Uterus (tissue), 4 donors: ENCODE measurements at places on chromosomes 1 and 21.

DNA sequence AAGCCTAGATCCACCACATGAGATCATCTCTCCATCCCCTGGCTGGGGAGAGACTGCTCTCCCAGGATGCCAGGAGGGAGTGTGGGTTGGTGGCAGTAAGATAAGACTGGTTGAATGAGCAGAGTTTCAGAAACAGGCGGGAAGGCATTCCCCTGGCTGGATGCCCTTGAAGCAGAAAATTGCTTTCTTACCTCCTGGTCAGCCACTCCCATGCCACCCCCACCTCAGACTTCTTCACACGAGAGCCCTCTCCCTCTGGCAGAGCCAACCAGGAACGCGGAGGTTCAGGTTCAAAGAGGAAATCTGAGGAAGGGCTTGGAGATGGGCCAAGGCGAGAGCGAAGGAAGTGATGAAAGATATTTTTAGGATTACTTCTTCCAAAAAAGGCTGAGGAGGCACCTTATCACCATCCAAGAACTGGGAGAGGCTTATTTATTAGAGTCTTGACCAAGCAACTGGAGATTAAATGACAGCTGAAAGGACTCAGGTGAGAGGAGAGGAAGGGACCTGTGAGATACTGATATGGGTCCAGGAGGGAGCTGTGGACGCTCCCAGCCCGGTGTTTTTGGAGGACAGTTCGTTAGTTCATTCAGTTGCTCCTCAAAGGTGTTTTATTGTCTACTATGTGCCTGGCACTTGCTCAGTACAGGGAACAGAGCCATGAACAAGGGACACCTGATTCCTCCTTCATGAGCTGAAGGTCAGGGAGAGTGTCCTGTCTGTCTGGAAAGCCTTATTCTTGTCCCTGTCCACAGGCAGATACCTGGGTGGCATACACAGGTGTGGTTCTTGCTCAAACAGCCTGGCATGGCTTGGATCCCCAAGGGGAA lies 18.9 kb upstream of the SLC26A9 start:
- DNase-seq = no peak

DNA sequence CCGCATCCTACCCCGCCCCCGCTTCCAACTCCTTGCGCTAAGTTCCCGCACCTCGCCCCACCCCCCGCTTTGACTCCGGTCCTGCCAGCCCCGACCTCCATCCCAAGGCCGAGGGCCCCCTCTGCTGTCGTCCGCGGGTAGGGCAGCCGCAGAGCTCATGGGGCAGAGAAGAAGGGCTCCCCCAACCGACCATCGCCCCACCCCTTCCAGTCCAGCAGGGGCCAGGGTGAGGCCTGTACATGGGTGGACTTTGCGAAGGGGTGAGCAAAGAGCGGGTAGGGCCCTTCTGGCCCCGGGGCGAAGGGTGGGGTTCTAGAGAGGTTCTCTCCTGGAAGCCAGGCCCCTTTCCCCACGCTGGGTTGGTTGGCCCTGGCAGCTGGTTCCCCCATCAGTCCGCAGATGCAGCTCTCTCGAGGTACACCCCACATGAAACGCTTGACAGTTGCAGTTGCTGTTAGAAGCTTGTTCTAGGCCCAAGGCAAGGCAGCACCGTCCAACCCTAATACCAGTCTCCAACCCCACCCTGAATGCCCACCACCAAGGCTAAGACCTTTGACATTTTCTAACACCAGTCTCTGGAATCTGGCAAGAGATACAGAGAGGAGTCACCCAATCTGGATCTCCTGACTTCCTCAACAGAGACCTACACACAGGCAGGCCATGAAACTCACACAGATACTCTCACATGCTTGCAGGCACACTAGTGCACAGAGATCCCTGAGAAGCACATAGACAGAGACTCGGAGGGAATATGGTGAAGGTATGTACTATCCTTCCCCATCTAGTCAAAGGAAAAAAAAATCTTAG lies 25.3 kb upstream of the ADGRB2 start:
- peak; percentile 96 for DNase-seq

DNA sequence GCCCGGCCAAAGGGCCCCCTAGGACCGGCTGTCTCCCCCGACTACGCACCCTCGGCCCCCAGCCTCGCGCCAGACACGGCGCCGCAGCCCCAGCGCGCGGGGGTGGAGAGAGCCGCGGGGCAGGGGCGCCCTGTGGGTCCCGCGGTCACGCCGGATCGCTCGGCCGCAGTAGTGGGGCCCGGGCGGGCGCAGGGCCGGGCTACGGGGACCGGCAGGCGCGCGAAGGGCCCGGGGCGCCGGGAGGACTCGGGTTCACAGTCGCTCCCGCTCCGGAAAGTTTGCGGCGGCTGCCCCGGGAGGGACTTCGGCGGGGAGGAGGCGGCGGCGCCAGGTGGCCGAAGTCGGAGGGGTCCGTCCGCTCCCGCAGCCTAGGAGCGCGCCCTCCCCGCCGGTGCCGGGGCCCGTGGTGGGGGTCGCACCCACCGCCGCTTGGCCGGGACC lies 7.1 kb upstream of the ZNF669 start:
- peak; percentile 33 for DNase-seq

DNA sequence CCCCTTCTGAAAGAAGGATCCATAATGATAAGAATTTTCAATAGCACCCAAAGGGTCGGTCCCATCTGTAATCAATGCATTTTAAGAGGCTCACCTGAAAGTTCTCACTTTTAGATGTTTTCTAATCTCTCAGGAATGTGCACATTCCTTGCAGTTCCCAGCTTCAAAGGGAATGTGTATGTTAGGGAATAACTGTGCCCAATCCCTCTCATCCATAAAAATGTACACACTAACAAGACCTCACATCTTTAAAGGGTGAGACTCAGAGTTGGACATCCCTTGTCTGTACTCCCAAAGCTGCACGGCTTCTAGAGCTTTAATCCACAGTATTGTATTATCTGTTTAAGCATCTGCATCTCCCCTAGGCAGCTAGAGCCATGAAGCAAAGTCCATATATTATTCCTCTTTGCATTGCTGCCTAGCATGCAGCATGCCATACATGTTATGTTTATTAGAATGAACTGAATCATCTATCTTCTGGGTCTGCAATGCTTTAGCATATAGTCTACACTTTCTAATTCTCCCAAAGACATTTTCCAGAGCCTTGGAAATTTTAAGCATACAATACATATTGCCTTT lies 9.3 kb upstream of the CCN1 start:
- DNase-seq = no peak

- DNase-seq = peak; percentile 6
Measured at GRCh38 chr21:44364151-44365053, 11.0 kb downstream of the TRPM2 start.

DNA sequence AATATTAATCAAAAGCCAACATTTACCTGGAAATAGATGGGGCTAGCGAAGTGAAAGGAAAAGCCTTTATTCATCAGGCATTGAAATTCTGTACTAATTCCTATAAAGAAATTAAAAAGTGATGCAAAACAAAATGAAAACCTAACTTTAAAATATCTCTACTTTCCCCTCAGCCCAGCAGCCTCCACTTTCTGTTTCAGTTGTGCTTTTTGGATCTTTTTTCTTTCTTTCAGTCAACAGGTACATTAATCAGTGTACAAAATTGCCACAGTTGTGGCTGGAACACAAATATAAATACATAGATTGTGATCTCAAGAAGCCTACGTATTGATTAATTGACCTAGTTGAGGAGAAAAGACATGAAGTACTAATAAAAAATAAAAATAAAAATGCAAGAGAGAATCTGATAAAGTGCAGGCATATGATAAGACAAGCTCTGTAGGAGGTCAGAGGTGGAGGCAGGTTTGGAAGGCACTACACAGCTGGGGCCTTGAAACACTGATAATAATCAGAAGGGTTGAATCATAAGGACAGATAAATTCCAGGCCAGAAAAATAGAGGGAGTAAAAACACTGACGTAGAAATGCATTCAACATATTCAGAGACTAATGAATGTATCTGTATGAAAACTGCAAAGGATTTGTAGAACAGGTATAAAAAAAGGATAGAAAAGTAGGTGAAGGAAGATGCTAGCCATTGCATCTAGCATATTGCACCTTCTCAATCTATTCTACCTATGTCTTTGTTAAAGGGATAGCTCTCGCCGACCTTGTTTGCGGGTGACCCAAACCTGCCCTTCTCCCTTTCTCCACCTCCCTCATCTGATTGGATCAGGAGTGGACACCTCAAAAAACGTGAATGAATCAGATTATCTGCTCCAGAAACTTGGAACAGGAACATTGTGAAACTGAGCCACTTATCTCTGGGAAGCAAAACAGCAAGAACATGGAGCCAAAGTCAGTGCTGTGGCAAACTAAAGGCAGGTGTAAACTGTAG lies 607.8 kb upstream of the ADGRL2 start:
- no peak for DNase-seq

- DNase-seq = no peak
Measured at GRCh38 chr1:89285745-89286380, 13.2 kb upstream of the GBP5 start.

GRCh38 chr1:197738927-197739326 lies 36.4 kb downstream of the DENND1B start:
- DNase-seq = no peak

GRCh38 chr1:245132771-245133170 lies 22.0 kb upstream of the KIF26B start:
- DNase-seq = no peak

DNA sequence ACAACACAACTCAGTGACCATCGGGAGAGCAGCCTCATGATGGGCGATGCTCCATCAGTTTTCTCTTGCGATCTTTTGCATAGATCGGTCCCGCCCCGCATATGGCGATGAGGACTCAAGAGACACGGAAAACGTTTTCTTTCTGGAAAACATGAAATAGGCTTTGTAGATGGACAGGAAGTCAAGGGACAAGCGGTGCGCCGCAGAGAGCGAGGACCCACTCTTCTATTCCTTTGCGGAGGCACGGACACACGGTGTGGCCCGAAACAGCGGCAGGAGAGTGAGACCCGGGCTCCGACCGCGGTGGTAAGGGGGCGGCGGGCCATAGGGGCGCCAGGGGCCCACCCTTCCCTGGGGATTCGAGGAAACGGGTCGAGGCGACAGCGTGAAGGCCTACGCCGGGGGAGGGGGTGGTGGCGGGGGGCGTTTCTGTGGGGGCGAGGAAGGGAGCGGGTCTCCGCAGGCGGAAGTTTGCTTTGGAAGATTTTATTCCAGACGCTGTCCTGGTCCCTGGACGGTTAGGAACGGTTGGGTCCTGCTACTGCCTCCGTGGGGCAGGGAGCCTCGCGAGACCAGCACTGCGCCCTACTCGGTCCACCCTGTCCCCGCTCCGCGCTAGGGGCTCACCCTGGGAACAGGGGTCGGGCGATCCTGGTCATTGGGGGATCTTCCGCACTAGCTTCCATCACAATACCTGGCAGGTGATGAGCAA lies 796 bp upstream of the TDRKH start:
- DNase-seq = no peak

- no peak for DNase-seq
Measured at GRCh38 chr1:53324728-53325297, 3.1 kb downstream of the LRP8 start.

GRCh38 chr1:241079047-241079446 lies 278.0 kb downstream of the RGS7 start:
- no peak for DNase-seq

- DNase-seq = no peak
Measured at GRCh38 chr1:29324202-29324601, 87.9 kb downstream of the PTPRU start.

DNA sequence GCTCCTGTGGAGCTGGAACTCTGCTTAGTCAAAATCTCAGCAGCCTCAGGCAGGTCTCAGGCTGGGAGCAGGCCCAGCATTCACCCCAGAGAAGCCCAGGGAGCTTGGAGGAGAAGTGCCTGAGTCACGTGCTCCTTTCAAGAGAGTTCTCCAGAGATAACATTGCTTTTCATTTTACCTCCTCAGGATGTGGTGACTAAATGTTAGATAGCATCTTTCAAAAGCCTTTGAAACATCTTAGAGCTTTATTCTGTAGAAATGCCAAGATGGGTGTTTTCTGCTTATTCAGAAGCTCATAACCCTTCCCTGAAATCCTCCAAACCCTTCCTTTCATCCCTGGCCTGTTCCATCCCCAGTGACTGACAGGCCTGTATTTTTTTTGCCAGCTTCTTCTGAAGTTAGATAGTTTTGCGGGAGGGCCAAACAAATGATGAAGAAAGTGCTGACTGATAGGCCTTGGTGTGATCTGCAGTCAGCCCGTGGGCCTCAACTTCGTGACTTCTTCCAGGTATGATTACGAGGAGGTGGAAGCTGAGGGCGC lies 58.0 kb downstream of the PGM1 start:
- DNase-seq = no peak

- DNase-seq = no peak
Measured at GRCh38 chr1:18636596-18637508, 6.2 kb downstream of the PAX7 start.

GRCh38 chr1:157862114-157863070 lies 20.8 kb upstream of the CD5L start:
- DNase-seq = no peak

GRCh38 chr1:35863136-35863535 lies 19.9 kb upstream of the AGO1 start:
- DNase-seq = no peak

- DNase-seq = no peak
Measured at GRCh38 chr1:221013691-221014660, 134.7 kb downstream of the HLX start.

- peak; percentile 91 for DNase-seq
Measured at GRCh38 chr1:201481761-201482493, 12.9 kb upstream of the PHLDA3 start.

- DNase-seq = no peak
Measured at GRCh38 chr21:44802396-44803153, 955 bp upstream of the UBE2G2 start.

DNA sequence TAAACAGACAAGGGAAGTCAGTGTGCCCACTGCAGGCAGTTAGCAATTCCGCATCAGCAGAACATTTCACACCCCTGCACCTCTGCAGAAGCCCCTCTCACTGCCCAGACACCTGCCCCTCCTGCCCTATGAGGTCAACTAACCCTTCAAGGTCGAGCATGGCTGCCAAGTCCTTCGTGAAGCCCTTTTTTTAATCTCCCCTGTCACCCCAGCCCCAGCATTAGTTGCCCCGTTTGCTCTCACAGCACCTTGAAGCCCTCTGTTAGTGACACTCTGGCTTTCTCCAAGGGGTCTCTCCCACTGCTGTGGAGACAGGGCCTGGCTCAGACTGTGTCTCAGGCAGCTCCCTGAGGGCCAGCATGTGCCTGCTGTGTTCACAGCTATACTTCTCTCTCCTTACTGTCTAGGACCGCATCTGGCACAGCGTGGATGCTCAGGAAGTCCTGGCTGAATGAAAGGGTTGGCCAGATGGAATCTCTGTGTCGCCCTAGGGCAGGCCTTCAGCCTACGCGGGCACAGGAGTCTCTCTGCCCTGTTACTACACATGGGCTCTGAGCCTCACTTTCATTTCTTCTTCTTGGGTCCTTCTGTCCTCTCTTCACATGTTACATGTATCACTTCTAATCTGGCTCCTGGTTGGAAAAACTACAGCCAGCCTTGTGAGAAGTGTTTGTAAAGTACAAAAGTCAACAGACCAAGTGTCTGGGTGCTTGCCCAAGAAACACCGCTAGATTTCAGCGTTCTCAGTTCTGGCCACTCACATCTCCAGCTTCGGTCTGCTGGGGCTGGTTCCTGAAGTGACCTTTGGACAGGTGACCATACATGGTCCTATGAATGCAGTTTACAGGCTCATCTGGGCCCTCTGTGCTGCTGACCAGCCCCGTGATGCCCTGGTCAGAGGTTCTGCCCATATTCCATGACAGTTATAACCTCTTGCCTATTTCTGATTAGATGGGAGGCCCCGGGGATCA lies 19.7 kb downstream of the SLC2A1 start:
- no peak for DNase-seq

- no peak for DNase-seq
Measured at GRCh38 chr1:168654198-168654915, 74.6 kb downstream of the DPT start.
